ENCODE measurements at places on chromosomes 4 and X.

GRCh38 chr4:7007142-7007907, 35.8 kb upstream of the TADA2B start:
- H3K27me3 ChIP-seq, result no peaks in the 10 kb centered on the region
- H3K27ac ChIP-seq, result no peak overlapping the region
- peaks cover 7% of the 10 kb centered on the region for H3K4me1 ChIP-seq
- DNase-seq, result no peak

DNA sequence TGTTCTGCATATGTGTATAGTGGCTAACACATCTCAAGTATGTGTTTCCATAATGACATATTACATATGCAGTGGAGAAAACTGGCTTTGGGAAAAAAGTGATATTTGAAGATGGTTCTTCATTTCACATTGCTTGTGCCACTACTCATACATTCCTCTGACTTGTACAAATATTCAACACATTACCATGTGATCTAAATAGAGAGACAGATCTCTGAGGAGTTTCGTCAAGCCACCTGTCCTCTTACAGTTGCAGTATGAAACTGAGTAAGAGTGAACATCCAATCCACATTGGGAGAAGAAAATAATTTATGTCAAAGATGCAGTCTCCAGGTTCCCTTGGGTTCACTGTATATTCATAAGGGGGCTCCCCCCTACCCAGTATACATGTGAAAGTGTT, 123.9 kb downstream of the KDR start:
- no peak overlapping the region for H3K4me3 ChIP-seq
- H3K36me3 ChIP-seq, result no peaks in the 10 kb centered on the region
- no peak overlapping the region for H3K27ac ChIP-seq

- no peaks in the 10 kb centered on the region for H3K27me3 ChIP-seq
- H3K27ac ChIP-seq, result no peak overlapping the region
- DNase-seq, result no peak
- H3K4me3 ChIP-seq, result no peak overlapping the region
- H3K4me1 ChIP-seq, result no peaks in the 10 kb centered on the region
Observed at GRCh38 chr4:26458157-26458561, 32.1 kb downstream of the CCKAR start.

DNA sequence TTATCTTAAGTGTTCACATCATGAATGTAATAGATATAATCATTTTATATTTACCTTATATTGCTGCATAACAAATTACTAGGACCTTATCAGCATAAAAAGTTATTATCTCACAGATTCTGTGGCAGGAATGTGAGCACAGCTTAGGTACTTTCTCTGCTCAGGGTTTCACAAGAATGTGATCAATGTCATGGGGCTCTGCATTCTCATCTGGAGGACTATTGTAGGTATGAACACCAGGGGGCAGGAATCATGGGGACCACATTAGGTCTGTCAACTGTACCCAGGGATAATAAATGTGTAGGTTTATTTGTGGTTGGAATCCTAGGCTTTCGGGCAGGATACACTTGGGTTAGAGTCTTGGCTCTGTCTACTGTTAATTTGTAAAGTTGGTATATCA, 519.2 kb downstream of the ARAP2 start:
- no peak overlapping the region for H3K4me3 ChIP-seq
- H3K27me3 ChIP-seq, result no peaks in the 10 kb centered on the region
- no peaks in the 10 kb centered on the region for H3K36me3 ChIP-seq
- no peaks in the 10 kb centered on the region for H3K4me1 ChIP-seq

GRCh38 chrX:16185725-16186136, 18.4 kb downstream of the MAGEB17 start:
- no peaks in the 10 kb centered on the region for H3K36me3 ChIP-seq
- H3K27ac ChIP-seq, result no peak overlapping the region
- H3K27me3 ChIP-seq, result no peaks in the 10 kb centered on the region
- peaks cover 15% of the 10 kb centered on the region for H3K4me1 ChIP-seq

DNA sequence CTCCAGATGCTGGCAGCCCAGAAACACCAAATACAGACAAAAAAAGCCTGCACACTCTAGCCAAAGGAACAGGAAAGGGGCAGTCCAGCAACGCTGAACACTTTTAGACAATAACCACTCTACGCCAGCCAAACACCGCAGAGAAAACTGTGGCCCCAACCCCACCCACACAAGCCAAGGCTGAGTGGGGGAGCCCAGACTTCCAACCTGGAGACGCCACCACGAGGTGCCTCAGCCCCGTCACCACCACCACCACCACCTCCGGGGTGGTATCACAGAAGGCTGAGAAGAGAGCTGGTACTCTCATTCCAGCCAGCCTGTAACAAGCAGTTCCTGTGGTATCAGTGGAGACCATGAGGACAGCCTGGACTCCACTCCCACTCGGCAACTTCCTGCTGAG, 22.8 kb downstream of the MEPE start:
- no peaks in the 10 kb centered on the region for H3K36me3 ChIP-seq
- H3K4me3 ChIP-seq, result no peak overlapping the region
- no peaks in the 10 kb centered on the region for H3K4me1 ChIP-seq
- no peak overlapping the region for H3K27ac ChIP-seq
- DNase-seq, result no peak

GRCh38 chr4:20423420-20423819, 171.7 kb downstream of the SLIT2 start:
- no peaks in the 10 kb centered on the region for H3K27me3 ChIP-seq

- H3K4me1 ChIP-seq, result peaks cover 2% of the 10 kb centered on the region
- DNase-seq, result no peak
- no peaks in the 10 kb centered on the region for H3K36me3 ChIP-seq
- no peak overlapping the region for H3K27ac ChIP-seq
Observed at GRCh38 chrX:115598556-115598955, 37.6 kb downstream of the PLS3 start.

- H3K27me3 ChIP-seq, result no peaks in the 10 kb centered on the region
- H3K27ac ChIP-seq, result no peak overlapping the region
- no peak overlapping the region for H3K4me3 ChIP-seq
Observed at GRCh38 chr4:185602397-185602796, 67.1 kb upstream of the PDLIM3 start.

GRCh38 chr4:54089875-54090274, 10.1 kb upstream of the GSX2 start:
- no peaks in the 10 kb centered on the region for H3K36me3 ChIP-seq
- no peak for DNase-seq
- no peak overlapping the region for H3K27ac ChIP-seq
- peaks cover 19% of the 10 kb centered on the region for H3K27me3 ChIP-seq
- peaks cover 28% of the 10 kb centered on the region for H3K4me1 ChIP-seq

Measured in keratinocyte (primary cell).